ENCODE measurements at places on chromosomes 1 and 21.

DNA sequence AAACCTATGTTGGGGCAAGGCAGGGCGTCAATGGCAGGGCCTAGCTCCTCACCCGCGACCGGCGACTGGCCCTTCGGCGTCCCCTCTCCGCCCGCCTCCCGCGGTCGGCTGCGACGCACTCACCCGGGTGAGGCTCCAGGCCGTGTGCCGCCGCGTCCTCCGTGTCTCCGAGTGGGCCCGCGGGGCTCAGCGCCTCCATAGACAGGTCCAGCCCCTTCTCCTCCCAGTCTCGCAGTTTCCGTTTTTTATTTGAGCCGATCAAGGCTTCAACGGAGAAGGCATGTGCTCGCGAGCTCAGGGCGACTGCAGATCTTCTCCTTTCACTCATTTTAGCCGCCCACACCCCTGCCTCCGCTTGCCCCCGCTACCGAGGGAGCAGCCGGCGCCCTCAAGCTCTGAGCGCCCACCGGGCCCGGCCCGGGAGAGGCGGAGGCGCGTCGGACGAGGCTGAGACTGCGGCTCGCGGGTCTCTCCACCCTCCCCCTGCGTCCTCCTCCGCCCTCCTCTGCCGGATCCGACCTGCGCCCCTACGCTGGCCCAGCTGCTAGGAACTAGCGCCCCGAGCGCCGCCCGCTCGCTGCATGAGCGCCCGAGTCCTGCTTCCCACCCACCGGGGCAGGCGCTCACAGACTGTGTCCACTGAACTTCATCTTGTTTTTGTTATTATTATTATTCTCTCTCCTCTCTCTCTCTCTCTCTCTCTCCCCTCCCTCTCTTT lies 516 bp downstream of the TBX15 start:
- DNase-seq, result no peak

DNA sequence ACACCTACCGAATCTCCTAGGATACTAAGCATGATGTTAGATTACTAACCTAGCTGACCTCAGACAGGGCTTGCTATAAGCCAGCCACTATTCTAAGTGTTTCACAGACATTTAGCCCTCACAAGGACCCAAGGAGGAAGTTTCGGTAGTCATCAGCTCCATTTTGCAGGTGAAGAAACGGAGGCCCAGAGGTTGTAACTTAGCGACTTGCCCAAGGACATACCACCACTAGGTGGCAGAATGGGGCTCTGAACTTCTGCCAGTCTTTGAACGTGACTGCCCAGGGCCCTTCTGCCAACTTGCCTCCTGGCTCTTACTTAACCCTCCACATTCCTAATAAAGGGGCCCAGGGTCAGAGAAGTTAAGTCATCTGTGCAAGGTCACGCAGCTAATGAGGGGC lies 283.5 kb downstream of the C1orf94 start:
- peak; percentile 26 for DNase-seq

GRCh38 chr1:245501633-245502032 lies 346.8 kb downstream of the KIF26B start:
- no peak for DNase-seq

GRCh38 chr1:101174722-101175121 lies 62.1 kb upstream of the S1PR1 start:
- no peak for DNase-seq

DNA sequence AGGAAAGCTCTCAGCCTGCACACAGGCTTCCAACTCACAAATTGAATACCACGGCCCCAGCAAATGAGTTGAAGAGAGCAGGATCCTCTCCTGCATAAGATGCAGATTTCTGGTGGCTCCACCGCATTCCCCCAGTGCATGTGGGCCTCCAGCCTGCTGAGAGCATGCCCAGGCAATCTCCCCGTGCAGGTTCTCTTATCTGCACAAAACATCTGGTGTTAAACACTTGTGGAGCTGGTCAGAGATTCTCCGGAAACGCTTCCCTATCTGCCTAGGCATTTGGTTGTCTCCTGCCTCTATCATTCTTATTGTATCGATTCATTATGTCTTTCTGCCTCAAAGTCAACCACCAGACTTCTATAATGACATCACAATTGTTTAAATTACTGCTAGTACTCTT lies 1349.0 kb upstream of the B3GALT2 start:
- DNase-seq, result no peak

DNA sequence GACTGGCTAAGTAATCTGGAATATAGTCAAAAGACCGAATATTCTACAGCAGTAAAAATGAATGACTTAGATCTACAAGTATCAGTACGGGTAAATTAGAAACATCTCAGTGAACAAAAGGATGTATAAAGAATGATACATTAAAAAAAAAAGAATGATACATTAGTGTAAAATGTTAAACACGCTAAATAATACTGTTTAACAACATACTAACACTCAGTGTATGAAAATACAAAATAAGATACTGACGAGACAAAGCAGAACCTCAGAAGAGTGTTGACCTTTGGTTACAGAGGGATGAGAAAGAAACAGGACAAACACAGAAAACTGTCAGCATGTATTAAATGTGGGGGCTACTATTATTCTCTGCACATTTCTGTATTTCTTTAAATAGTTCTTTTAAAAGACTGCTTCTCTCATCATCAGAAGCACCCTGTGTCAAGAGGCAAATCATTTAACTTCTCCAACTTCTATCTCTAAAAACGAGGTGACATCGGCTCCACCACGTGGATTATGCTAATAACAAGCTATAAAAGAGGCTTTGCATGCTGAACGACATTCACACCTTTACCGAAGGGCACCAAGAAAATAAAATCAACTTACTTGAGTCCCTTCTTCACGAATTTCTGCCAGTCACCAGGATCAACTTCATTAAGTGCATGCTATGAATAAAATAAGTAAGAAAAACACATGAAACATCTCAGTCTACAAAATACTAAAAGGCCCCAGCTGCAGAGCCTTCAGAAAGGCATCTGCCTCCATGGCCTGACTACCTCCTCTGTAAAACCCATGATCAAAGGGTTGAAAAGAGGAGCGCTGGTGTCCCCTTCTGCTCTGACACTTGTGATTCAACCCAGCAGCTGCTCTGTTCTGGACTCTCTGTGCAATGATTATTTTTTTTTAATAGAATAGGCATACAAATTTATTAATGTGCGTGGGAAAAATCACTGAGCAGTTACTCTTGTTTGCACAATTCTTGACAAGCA lies 42.5 kb downstream of the MRAP start:
- DNase-seq, result no peak

DNA sequence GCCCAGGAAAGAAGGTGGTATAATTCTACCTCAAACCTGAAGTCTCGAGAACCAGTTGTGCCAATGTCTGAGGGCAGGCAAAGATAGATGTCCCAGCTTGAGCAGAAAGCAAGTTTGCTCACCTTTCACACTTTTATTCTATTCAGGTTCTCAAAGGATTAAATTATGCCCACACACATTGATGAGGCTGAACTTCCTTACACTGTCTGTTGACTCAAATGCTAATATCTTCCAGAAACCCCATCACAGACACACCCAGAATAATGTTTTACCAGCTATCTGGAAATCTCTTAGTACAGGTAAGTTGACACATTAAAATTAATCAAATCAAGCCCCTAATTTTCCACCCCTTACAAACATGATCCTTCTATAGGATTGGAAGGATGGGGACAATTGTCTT lies 605.7 kb downstream of the NUF2 start:
- DNase-seq, result no peak

DNA sequence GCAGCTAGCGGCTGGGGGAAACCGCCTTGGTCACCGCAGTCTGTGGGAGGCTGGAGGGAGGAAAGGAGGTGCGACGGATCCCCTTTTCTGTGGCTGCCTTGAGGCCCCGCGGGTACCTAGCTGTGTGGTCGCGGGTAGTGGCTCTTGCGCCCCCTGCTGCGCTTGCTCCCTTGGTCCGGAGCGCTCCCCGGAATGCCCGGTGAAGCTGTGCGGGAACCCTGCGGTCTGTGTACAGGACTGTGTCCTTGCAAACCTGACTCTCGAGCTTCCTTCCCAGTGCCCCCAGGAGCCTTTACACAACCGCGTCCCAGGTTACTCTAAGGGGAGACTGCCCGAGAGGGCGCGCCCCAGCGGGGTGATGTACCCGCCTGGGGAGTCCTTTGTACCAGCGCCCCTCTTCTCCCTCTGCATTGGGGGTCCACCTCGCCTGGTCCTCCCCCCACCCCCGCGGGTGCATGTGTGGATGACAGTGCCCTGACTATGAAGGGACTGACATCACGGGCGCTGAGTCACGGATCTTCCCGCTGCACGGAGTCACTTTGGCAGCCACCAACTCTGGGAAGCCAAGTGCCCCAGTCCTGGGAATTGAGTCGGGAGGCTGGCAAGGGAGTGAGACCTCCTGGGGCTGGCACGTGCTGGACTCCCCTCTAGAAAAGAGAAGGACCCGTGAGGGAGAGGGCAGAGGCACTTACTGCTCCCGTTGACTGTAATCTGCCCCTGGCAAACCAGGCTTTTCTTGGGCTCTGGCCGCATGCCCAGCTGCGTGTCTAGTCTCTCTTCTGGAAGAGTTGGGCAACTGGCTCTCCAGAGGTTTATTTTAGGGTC lies 816 bp downstream of the IL6R start:
- peak; percentile 68 for DNase-seq

- no peak for DNase-seq
Measured at GRCh38 chr1:193077991-193078390, 18.6 kb downstream of the RO60 start.

DNA sequence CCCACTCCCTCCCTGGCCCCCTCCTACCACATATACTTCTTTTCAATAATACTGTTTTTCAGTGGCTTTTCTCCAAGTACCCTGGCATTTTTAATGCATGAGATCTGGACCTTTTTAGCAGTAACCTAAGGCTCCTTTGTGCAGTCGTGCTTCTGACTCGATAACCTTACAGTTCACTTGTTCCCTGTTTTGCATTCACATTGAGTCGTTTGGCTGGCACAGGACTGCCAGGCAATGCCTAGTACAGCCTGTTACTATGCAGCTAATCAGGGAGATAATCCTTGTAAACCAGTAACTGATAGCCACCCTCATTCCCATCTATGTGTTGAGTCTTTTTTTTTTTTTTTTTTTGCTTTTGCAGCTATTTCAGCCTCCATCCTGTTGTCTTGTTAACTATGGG lies 3.7 kb downstream of the ATP1B1 start:
- DNase-seq, result no peak

DNA sequence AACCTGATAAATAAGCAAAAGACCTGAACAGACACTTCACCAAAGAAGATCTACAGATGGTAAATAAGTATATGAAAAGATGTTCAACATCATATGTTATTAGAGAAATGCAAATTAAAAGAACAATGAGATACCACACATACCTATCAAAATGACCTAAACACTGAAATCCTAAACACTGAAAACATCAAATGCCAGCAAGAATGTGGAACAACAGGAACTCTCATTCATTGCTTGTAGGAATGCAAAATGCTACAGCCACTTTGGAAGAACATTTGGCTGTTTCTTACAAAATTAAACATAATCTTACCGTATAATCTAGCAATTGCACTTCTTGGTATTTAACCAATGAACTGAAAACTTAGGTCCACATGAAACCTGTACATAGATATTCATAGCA lies 14.9 kb upstream of the PIGK start:
- DNase-seq, result no peak

DNA sequence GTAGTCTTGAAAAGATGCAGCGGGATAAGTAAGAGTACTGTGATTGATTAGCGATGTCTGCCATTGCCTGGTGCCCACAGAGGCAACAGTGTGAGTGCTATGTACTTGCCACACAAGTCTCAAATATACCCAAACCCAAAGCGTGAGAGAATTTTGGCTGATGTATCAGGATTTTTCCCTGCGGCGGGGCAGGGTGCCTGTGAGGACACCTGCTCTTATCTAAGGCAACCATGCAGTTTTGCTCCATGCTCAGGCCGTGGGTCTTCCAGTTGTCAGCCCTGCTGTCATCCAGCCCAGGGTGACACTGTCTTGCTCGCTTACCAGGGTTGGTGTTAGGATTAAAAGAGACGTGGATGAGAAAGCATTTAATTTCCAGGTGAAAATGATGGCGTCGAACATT lies 202.7 kb downstream of the PTPRU start:
- DNase-seq, result no peak

- no peak for DNase-seq
Measured at GRCh38 chr1:239389703-239390102, 3.3 kb downstream of the CHRM3 start.

DNA sequence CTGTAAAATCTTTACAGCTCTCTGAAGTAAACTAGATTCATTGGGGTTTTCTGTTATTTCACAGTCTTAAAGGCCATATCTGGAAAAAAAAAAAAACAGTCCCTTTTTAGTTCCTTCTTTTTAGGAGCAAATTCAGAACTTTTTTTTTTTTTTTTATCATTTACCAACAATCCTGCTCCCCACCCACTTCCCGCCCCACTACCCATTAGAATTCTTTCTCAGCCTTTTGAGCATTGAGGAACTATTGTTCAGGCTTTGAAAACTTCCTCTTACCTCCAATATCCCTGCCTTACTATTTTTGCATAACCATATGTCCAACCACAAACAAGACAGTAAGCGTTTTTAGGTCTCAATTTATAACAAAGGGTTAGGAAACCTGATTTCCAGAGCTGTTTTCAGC lies 330.1 kb downstream of the PLPP3 start:
- DNase-seq, result no peak

DNA sequence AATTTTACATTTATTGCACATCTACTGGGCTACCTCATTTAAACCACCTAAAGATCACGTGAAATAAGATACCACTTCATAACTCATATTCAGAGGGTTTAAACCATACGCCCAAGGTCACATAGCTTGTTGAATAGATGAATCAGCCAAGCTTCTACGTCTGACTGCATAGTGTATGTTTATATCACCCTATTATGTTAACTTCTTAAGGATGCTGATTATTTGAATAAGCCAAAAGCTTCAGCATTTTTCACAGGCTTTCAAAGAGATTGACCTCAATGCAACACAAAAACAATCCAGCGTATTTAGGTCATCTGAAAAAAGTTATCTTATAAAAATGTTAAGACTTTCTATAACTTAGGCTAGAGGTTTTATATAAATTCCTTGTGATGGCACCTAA lies 373.8 kb downstream of the TGFB2 start:
- DNase-seq, result no peak

All from stimulated activated CD4-positive, alpha-beta T cell treated with anti-CD3 and anti-CD28 coated beads, Interleukin-1b, Interleukin-23, amount 100 ng/mL, for 24 hours (primary cell).